ENCODE measurements at places on chromosomes 16 and 17.

GRCh38 chr17:48543854-48544348 lies 1.0 kb downstream of the HOXB2 start:
- H3K27me3 ChIP-seq = peaks cover 8% of the 10 kb centered on the region
- peaks cover 62% of the 10 kb centered on the region for H3K4me1 ChIP-seq
- DNase-seq = peak; percentile 40
- peak overlapping the region; percentile 96 for H3K27ac ChIP-seq
- peaks cover 13% of the 10 kb centered on the region for H3K36me3 ChIP-seq

GRCh38 chr17:31453896-31454295 lies 62.4 kb downstream of the RAB11FIP4 start:
- DNase-seq = no peak
- H3K27me3 ChIP-seq = peaks cover 7% of the 10 kb centered on the region
- no peak overlapping the region for H3K27ac ChIP-seq
- H3K4me3 ChIP-seq = no peak overlapping the region
- no peaks in the 10 kb centered on the region for H3K4me1 ChIP-seq
- H3K36me3 ChIP-seq = no peaks in the 10 kb centered on the region

- no peak for DNase-seq
- H3K27ac ChIP-seq = no peak overlapping the region
- peaks cover 71% of the 10 kb centered on the region for H3K36me3 ChIP-seq
- peaks cover 46% of the 10 kb centered on the region for H3K4me1 ChIP-seq
- peak overlapping the region; percentile 12 for H3K4me3 ChIP-seq
These were observed 10.5 kb downstream of the NUFIP2 start for GRCh38 chr17:29283496-29283895.

DNA sequence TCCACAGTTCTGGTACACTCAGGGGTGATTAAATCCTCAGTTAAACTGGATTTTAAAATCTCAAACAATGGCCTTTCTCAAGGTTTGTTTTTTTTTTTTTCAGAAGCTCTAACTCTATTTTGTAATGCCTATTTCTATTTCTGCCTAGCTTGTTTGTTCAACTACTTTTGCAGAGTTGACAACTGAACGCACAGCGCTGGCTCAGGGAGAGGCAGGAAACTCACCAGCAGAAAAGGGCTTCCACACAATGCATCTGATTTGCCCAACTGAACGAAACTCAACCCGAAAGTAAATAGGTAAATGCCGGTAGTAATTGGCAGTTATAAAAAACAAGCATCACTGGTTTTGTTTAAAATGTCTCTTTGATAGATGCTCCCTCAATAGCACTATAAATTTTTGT lies 52.7 kb upstream of the CNEP1R1 start:
- H3K4me1 ChIP-seq = no peaks in the 10 kb centered on the region
- no peaks in the 10 kb centered on the region for H3K36me3 ChIP-seq
- DNase-seq = no peak

DNA sequence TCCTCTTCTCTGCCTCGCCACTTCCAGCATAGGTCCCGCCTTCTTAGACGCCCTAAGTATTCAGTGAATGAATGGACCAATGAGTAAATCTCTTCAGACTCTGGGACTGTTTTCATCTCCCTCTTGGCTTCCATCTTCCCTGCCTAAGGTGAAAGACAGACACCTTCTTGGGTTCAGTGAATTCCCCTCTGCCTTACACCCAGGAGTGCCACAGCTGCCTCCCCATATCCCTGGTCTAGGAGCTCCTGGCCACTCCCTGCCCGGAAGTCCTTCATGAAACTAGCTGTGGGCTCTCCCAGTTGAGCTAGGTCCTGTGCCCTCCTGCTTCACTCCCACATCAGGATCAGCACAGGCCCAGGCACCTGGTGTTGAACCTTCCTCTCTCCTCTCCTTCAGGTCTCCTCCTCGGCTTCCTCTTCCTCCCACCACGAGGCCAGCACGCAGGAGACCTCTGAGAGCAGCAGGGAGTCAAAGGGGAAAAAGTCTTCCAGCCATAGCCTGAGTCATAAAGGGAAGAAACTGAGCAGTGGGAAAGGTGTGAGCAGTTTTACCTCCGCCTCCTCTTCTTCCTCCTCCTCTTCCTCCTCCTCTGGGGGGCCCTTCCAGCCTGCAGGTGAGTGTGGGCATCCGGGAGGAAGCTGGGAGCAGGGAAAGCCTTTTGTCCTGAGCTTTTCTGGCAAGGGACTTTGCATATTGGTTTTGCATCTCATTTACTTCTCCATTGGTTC lies 10.3 kb downstream of the MLLT6 start:
- no peak for DNase-seq
- peak overlapping the region; percentile 88 for H3K27ac ChIP-seq
- peak overlapping the region; percentile 34 for H3K4me3 ChIP-seq
- peaks cover 46% of the 10 kb centered on the region for H3K4me1 ChIP-seq
- H3K27me3 ChIP-seq = no peaks in the 10 kb centered on the region

DNA sequence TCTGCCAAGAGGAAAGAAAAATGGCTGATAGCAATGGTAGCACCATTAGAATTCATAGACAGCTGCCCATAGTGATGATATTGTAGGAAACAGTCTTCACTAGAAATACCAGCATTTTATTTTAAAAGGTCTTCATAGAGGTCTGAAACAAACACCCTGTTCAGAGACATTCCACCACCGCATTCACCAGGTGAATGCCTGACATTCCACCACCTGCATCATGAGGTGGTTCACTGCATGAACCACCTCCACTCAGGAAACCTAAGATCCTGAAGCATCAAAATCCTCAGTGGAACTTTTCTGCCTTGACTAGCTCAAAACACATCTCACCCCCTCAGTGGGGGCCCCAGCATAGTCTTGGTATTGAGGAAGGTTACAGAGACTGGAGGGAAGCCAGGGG lies 91.5 kb upstream of the COX10 start:
- H3K4me1 ChIP-seq = peaks cover 10% of the 10 kb centered on the region
- no peak overlapping the region for H3K4me3 ChIP-seq
- no peak for DNase-seq
- H3K27ac ChIP-seq = no peak overlapping the region

DNA sequence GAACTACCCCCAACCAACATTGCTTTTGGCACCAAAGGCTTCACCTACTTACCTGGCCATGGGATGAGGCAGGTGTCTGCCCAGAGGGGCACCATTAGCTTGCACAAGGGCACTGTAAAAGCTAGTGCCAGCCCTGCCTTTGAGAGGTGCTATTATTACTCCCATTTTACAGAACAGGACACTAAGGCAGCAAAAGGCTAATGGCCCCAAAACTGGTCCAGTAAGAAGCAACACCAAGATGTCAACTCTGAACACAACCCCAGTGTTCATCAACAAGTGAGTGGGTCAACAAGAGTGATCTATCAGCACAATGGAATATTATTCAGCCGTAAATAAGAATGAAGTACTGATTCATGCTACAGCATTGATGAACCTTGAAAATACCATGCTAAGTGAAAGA lies 7.7 kb upstream of the USP7 start:
- no peaks in the 10 kb centered on the region for H3K4me1 ChIP-seq
- no peak for DNase-seq
- H3K27ac ChIP-seq = no peak overlapping the region
- H3K36me3 ChIP-seq = no peaks in the 10 kb centered on the region
- H3K27me3 ChIP-seq = peaks cover 21% of the 10 kb centered on the region

DNA sequence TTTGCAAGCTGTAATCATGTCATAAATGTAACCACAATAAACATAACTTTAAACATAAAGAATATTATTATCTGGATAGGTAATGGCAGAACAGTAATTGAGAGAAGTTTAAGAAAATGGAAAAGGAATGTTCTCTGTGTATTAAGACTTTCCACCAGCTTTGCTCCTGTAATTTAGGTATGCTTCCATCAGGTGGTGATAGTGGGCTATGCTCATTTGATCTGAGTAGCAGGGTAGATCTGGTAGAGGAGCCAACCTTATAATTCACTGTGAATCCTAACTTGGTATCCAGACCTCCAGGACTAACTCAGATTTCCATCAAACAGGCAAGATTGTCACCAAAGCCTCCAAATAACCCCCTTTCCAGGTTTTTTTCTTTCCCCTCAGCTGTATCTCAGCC lies 137.9 kb upstream of the ZKSCAN2 start:
- no peaks in the 10 kb centered on the region for H3K27me3 ChIP-seq
- no peak overlapping the region for H3K27ac ChIP-seq
- no peaks in the 10 kb centered on the region for H3K36me3 ChIP-seq
- no peaks in the 10 kb centered on the region for H3K4me1 ChIP-seq

DNA sequence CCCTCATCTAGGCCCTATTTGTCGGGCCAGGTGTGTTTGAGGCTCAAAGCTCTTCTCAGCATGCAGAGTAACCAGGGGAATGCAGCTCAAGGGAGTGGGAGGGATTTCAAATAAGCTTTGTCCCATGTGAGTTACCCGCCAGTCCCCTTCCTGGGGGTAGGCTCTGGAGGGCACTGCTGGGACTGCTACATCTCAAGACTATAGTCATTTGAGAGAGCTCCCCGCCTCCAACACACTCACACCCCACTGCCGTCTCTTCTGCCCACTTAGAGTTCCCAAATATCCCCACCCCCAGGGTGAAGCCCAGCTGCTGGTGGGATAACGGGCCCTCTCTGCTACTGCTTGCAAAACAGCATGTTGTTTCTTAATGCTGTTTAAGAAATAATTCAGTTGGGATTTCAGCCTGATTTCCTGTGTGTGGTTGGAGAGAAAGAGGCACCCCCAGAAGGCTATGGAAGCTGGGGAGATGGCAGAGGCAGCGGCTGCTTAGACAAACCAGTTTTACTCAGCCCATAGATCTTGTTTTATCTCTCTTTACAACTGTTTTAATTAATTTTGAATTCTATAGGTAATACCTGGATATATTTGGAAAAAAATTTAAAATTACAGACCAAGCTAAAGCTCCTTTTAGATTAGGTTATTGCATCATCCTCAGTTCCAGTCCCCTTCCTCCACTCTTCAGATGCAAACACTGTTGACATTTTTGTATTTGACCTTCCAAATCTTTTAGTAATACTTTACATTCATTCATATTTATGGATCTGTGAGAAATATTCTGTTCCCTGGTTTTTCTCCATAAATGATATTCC lies 4.1 kb upstream of the MPO start:
- no peak overlapping the region for H3K27ac ChIP-seq
- no peak for DNase-seq
- no peaks in the 10 kb centered on the region for H3K36me3 ChIP-seq
- no peak overlapping the region for H3K4me3 ChIP-seq
- H3K4me1 ChIP-seq = peaks cover 2% of the 10 kb centered on the region
- peaks cover 31% of the 10 kb centered on the region for H3K27me3 ChIP-seq

- DNase-seq = no peak
- H3K27ac ChIP-seq = no peak overlapping the region
- peaks cover 55% of the 10 kb centered on the region for H3K4me1 ChIP-seq
- peaks cover 9% of the 10 kb centered on the region for H3K36me3 ChIP-seq
- H3K27me3 ChIP-seq = no peaks in the 10 kb centered on the region
- H3K4me3 ChIP-seq = no peak overlapping the region
These were observed 45.8 kb upstream of the GSE1 start for GRCh38 chr16:85567101-85567866.

DNA sequence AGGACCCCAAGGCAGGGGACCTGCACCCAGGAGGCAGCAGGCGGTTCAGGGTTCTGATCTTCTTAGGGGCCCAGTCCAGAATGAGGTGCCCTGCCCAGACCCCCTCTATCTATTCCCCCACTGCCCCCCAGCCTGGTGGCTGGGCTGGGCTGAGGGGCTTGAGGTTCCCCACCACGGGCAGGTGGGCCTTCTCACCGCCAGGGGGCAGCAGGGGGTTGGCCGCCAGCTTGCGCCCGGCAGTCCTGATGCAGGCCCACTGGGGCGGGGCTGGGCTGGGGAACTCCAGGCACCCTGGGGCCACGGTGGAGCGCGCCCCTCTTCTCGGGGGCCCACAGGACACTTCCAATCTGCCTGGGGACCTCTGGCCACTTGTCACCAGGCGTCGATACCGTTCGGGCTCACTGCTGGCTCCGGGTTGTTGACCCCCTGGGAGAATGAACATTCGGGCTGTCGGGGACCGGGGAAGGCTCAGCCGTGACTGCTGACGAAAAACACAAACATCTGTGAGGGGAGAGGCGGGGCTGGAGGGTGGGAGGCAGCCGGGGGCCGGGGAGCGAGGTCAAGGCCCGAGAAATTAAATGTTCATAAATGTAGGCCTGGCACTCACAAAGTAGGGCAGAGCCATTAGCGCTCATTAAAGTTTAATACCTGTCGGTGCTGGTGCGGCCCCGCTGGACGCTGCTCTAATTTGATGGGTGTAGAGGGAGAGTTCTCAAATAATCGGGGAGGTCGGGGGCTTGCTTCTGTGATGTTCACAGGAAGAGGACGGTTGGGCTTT lies 219.3 kb upstream of the GSE1 start:
- peak; percentile 31 for DNase-seq
- H3K27me3 ChIP-seq = no peaks in the 10 kb centered on the region
- no peak overlapping the region for H3K4me3 ChIP-seq
- H3K36me3 ChIP-seq = no peaks in the 10 kb centered on the region

DNA sequence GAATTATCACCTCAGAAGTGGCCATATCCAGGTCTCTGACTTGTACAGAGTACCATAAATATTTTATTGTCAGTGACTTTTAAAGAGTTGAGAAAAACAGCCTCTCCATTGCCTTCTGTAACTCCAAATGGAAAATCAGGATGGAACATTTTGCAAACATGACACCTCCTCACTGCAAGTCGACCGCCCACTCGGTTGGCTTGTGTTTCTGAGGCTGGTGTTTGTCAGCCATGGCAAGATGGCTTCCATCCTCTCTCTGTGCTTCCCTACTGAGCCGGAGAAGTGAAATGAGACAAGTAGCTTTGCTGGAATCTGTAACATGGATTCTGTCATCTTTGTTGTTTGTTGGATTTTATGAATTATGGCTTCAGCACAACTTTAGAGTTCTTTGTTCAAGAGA lies 172.8 kb downstream of the RBFOX1 start:
- H3K4me1 ChIP-seq = no peaks in the 10 kb centered on the region
- H3K36me3 ChIP-seq = no peaks in the 10 kb centered on the region
- H3K27ac ChIP-seq = no peak overlapping the region
- no peak overlapping the region for H3K4me3 ChIP-seq
- no peak for DNase-seq

DNA sequence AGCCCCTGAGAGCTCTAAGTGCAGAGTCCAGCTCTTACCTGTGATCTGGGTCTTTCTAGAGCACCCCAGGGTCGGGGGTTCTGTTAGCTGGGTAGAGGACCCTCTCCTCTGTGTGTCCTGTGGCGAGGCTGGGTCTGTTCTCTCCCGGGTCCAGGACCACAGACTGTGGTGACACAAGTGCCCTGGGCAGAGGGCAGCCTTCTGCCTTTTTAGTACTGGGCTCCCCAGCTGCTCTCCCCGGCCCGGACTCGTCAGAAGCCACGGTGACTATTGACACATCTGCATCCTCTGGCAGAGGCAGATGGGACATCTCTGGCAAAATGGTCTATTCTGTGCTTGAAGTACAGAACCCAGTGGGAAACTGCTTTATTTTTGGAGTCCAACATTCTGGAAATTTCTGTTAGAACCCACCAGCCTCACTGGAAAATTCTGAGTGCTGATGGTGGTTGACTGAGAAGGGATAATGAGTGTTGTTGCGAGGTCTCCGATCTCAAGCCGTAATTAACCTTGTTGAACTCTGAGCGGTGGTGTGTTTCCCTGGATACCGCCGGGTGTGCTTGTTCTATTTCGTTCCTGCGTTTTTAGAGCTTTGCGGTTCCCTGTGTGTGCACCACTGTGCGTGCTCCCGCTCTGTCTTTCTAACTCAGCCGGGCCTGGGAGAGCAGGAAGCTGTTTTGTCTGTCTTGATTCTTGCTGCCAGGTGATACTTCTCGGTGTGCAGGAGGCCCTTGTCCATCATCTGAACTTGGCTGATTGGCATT lies 26.0 kb upstream of the NUDT16L1 start:
- H3K27me3 ChIP-seq = no peaks in the 10 kb centered on the region
- no peak overlapping the region for H3K27ac ChIP-seq
- no peak overlapping the region for H3K4me3 ChIP-seq
- peaks cover 24% of the 10 kb centered on the region for H3K4me1 ChIP-seq
